Left lung (tissue), 14 donors: ENCODE measurements at places on chromosomes 12 and 14. TPM values are rescaled to one million over a fixed set of nuclear protein-coding genes. Genes with fewer than 3 reads are reported as not detected.
A peak's percentile ranks its signal among the peaks of the same experiment; 100 is the strongest.

DNA sequence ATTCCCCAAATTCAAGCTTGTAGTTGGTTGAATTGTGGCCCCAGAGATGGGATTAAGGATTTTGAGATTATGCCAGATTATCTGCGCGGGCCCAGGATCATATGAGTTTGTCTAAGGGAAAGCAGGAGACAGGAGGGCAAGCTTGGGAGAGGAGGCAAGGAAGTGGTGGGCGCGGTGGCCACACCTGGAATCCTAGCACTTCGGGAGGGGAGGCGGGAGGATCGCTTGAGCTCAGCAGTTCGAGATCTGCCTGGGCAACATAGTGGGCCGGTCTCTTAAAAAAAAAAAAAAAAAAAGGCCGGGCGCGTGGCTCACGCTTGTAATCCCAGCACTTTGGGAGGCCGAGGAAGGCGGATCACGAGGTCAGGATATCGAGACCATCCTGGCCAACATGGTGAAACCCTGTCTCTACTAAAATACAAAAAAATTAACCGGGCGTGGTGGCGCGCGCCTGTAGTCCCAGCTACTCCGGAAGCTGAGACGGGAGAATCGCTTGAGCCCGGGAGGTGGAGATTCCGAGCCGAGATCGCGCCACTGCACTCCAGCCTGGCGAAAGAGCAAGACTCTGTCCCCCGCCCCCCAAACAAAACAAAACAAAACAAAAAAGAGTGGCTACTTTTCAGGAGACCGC is 881 bp upstream of the PUS1 start:
- DNase-seq = no peak

DNA sequence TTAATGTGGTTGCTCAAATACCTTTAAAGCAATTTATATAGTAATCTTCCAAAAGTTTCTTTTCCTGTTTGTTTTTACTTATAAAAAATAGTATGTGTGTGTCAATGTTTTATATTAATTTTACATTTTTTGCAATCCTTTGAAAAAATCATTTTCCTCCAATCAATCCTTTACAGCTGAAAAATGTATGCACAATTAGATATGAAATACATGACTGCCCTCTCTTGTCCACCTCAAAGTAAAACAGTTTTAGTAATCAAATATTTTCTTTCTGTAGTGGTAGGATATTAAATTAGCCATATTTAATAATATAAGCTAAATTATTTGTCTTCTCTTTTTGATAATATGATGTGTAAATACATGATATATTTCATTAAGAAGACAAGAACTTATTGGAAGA is 269.9 kb downstream of the ADAMTS20 start:
- peak; percentile 56 for DNase-seq

DNA sequence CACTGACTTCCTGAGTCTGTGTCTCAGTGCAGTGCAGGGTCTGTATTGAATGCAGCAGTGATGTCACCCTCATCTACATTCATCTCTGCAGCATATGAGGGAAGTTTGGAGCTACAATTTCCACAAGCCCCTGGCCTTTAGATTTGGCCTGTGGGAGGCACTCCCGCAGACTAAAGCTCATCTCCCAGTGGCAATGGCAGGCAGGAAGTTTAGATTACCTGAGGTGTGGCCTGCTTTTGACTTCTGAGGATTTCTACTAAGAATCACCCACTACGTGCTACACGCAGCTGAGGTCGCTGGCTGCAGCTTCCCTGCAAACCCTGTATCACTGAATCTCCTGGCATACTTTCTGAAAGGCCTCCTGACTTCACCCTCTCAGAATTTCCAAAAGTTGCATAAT is 202.2 kb upstream of the PRKD1 start:
- DNase-seq = no peak

GRCh38 chr14:102620413-102620812 is 28.0 kb downstream of the RCOR1 start:
- DNase-seq = no peak

DNA sequence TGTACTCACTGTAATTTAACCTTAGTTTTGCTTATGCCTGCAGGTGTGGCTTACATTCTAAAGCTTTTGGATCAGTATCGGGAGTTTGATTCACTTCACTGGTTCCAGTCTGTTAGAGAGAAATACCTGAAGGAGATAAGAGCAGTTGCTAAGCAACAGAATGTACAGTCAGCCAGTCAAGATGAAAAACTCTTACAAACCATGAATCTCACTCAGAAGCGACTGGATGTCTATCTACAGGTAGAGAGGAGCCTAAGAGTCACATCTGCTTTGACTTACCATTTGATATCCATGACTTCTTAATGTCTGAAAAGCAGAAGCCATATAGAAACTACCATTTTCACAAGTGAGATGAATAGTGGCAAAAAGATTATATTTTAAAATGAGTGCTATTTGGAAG is 56.5 kb downstream of the WASHC4 start:
- no peak for DNase-seq

GRCh38 chr12:48489012-48489411 is 6.7 kb downstream of the C12orf54 start:
- no peak for DNase-seq

DNA sequence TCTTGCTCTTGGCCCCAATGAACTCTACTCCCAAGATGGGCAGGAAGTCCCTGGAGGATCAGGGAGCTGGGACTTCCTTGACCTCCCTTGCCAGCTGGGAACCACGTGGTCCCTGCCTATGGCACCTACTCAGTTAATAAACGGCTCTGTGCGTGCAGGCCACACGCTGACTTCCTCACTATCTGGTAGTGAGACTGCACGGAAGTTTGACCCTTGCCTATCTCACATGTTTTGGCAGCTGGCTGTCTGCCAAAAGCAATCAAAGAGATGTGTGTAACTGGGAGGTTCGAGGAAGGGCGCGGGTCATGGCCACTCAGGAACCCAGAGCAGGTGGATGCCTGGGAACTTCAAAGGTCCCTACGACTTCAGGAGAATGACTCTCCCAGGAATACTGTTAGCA is 57.9 kb downstream of the RFLNA start:
- peak; percentile 67 for DNase-seq

DNA sequence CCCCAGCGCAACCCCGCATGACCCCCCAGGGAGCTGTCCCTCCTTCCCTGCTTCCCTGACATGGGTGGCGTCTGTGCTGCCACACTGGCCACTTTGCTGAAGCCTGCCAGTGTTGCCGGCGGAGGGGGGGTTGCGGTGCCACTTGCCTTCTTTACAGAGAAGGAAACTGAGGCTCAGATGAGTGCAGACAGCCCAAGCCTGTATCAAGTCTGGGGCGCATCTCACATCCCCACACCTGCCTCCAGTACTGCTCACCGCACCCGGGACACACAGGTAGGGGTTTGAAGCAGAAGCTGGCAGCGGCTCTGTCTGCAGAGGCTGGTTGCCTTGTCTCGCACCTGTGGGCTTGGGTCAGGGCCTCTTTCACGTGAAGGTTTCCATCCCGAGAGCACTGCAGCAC is 104.7 kb upstream of the RTL1 start:
- peak; percentile 26 for DNase-seq

GRCh38 chr12:1501695-1502378 is 92.5 kb downstream of the FBXL14 start:
- no peak for DNase-seq

DNA sequence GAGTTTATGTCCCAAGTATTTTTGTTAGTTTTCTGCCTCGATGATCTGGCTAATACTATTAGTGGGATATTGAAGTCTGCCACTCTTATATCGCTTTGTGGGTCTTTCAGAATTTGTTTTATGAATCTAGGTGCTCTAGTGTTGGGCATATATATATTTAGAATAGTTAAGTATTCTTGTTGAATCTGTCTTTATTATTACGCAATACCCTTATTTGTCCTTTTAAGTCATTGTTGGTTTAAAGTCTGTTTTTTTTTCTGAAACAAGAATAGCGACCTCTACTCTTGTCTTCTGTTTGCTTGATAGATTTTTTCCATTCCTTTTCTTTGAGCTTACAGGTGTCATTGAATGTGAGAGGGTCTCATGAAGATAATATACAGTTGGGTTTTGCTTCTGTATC is 239.0 kb downstream of the ASCL1 start:
- DNase-seq = no peak

Gene NINJ2
- polyA plus RNA-seq = 2.2 TPM

DNA sequence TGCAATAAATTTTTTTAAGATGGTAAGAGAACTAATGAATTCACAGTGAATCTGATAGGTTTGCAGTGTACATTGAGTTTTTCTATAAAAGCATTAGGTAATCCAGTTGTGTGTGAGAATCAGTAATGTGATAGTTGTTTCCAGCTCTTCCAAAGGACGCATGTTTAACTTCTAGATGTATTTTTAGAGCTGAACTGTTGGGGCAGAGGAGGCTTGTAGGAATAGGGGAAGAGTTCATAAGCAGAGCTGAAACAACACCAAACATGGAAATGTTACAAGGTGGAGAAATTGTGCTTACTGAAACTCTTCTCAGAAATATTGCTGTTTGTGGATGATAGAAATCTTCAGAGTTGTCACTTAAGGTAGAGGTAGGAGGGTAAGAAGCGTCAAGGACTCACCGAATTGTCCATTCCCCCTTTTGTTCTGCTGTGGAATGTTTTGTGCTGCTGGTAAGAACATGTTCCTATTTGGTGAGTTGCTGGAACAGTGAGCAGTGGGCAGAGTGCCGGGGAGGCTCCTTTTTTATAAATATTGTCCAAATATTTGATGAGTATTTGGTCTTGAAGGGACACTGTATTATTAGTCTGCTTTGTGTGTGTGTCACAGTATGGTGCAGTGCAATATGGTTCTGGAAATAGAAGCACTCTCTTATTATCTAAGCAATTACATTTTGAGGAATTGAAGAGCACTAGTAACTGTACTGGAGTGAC is 76.7 kb downstream of the ANO6 start:
- DNase-seq = no peak

- no peak for DNase-seq
These were observed 68.0 kb downstream of the RNF34 start for GRCh38 chr12:121467638-121468498.

Gene FKBP4
- 75.9 TPM for polyA plus RNA-seq

Gene PRPH
- polyA plus RNA-seq = 1.7 TPM

DNA sequence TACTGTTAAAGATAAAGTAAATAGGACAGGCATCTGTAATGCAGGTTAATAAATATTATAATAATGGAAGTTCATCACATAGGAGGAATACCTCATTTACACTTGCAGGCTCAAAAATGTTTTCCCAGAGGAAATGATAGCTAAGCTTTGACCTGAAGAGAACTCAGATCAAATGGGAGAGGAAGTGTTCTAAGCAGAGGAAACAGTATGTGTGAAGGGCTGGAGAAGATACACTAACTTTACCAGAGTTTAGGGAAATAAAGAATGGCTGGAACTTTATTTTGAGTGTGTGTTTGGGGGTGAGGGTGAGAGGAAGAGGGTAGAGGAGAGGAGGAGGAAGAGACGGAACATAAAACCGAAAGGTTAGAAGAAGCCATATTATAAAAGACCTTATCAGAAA is 34.0 kb upstream of the AP4S1 start:
- DNase-seq = no peak

Gene UBE3B
- polyA plus RNA-seq = 36.2 TPM

Gene CLEC4C
- polyA plus RNA-seq = 0.17 TPM

GRCh38 chr12:28350502-28350901 is 160.2 kb downstream of the CCDC91 start:
- DNase-seq = no peak

Gene TAS2R7
- not detected for polyA plus RNA-seq

DNA sequence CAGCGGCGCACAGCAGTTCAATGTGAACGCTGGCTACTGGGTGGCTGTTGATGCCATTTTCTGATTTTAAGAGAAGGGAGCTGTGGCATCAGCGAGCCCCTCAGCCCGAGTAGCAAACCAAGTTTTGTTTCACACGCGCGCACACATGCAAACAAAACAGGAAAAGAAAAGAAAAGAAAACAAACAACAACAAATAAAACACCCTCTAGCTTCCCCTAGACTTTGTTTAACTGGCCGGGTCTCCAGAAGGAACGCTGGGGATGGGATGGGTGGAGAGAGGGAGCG is 540 bp downstream of the PAX9 start:
- DNase-seq = no peak

- no peak for DNase-seq
These were observed 3.4 kb downstream of the ASCL1 start for GRCh38 chr12:102960766-102961465.

- no peak for DNase-seq
These were observed 56.5 kb downstream of the HCAR2 start for GRCh38 chr12:122646517-122647217.

DNA sequence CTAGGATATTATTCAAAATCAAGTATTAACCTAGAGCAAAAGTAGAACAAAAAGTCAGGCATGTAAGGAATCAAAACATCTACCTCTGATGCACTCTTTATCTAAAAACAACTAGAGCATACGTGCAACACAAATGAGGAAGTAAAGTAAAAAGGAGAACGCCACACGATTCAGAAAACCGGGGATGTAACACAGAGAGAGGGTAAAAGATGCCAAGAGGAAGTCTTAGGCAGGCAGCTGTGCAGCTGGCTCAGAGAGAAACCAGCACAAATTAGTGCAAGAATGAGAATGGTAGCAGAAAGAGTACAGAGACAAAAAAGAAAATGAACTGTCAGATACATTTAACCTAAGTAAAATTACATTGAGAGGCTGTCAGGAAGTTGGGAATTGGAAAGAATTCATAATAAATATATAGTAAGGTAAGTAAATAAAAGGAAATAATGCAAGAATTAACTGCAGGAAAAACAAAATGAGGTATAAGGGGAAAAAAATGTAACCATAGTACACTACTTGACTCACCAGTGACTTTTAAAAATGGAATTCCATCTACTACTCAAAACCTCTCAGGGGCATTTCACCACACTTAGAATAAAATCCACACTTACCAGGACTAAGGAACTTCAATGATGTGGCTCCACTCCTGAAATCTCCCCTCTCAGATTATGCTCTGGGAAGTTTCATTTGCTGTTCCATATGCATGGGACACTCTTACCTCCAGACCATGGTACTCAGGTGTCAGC is 17.1 kb downstream of the BCAT1 start:
- DNase-seq = no peak

Gene ST8SIA1
- polyA plus RNA-seq = 8.3 TPM

GRCh38 chr12:95548539-95549391 is 2.5 kb downstream of the USP44 start:
- DNase-seq = peak; percentile 43

GRCh38 chr12:4145990-4146859 is 127.3 kb upstream of the CCND2 start:
- no peak for DNase-seq

DNA sequence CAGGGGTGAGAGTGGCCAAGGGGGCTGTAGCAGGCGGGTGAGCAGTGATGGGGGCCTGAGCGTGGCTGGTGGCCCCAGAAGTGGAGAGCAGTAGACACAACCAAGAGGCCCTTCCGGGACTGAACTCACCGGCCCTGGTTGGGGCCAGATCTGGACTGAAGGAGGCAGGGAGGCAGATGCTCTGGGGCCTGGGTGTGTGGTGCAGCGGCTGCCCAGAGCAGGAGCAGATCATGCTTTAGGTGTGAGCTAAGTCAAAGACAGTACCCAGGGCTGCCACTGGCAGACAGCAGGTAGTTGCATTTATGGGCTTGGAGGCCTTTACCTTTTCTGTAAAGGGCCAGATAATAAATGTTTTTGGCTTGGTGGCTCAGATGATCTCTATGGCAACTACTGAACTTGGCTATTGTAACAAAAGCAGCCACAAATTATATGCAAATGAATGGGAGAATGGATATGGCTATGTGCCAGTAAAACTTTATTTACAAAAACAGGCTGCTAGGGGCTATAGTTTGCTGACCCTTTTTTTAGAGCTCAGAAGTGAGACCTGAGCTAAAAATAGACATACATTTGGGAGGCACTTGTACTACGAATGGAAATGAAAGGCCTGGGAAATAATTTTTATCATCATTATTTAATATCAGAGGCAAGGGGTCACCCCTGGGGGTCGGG is 25.6 kb downstream of the SETD1B start:
- DNase-seq = no peak

- no peak for DNase-seq
These were observed 10.4 kb upstream of the SALL2 start for GRCh38 chr14:21536418-21537089.

- DNase-seq = no peak
These were observed 12.3 kb upstream of the GNG2 start for GRCh38 chr14:51848120-51848519.
